Bronchial epithelial cell (primary cell): ENCODE measurements at places on chromosomes 2 and 18. TPM values are rescaled to one million over a fixed set of nuclear protein-coding genes. Genes with fewer than 3 reads are reported as not detected.

The CDH2 gene
- total RNA-seq: 0.13 and 0.79 TPM in 2 replicates

The HOXD12 gene
- total RNA-seq: not detected in 2 replicates

The BMP10 gene
- not detected in 2 replicates for total RNA-seq

The DIS3L2 gene
- 11.8 and 19.7 TPM in 2 replicates for total RNA-seq

The SOX11 gene
- not detected in 2 replicates for total RNA-seq

The STEAP3 gene
- total RNA-seq: 8.1 and 11.8 TPM in 2 replicates

The TUBA3E gene
- total RNA-seq: not detected in 2 replicates

The NT5DC4 gene
- not detected in 2 replicates for total RNA-seq

The KIAA2012 gene
- not detected in 2 replicates for total RNA-seq

The ZNF396 gene
- total RNA-seq: 0.79 and 2.6 TPM in 2 replicates

The ADAM23 gene
- total RNA-seq: under 0.01 and 0.13 TPM in 2 replicates

The ROCK1 gene
- 16.6 and 27.4 TPM in 2 replicates for total RNA-seq
